ENCODE measurements at places on chromosomes 3 and 15.

DNA sequence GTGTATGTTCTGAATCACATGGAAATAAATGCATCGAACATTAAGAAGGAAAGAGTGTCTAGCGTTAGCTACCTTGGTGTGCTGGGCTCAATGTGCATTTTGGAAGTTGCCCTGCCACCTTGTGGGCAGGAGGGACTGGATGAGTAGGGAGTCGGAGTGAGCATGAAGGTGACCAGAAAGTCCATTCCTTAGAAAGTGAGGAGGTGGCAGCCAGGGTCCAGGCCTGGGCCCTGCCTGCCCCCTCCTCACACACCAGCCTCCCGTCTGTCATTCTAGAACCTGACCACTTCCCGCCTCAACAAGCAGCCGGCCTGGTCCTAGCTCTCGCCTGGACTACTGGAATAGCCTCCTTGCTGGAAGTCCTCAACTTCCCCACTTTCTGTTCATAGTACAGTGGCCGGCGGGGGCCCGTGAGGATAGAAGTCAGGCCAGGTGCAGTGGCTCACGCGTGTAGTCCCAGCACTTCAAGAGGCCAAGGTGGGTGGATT, 10.2 kb upstream of the GATA2 start:
- DNase-seq: no peak

DNA sequence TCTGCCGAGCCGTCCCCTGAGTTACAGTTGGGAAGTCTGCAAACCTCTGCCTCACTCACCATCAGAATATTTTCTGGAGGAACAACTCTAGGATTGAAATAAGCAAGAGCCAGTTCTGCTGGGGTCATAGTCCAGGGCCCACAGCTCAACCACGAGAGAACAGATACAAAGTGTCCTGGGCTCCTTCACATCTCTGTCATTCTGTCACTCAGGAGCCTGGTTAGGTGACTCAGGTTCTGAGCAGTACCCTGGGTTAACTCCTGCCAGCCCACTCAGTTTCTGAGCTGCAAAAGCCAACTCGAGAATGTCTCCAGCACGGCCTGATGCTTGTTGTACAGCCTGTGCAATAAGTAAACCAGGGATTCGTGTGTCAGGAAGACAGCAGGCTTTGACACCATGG, 155.7 kb downstream of the SLCO3A1 start:
- no peak for DNase-seq

- DNase-seq: no peak
These were observed 812 bp upstream of the SLC12A8 start for GRCh38 chr3:125213364-125213755.

DNA sequence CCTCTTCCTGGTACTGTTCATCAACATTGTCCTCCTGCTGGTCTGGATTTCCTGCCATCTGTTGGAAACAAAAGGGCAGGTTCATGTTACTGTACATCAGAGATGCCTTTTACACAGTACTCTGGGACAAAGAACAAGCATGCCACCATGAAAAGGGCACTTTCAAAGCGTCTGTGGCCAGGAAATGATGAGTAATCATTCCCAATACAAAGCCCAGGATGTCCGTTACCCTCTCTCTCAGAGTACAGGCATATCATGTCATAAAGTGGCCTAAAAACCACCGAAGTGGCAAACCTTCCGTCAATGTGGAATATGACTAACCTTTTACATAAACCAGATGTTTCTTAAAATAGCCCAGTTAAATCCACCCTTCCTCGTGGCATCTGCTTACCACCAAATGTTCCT, 71.2 kb downstream of the GOLIM4 start:
- DNase-seq: no peak

- DNase-seq: no peak
These were observed 54.3 kb downstream of the LMCD1 start for GRCh38 chr3:8555725-8556472.

DNA sequence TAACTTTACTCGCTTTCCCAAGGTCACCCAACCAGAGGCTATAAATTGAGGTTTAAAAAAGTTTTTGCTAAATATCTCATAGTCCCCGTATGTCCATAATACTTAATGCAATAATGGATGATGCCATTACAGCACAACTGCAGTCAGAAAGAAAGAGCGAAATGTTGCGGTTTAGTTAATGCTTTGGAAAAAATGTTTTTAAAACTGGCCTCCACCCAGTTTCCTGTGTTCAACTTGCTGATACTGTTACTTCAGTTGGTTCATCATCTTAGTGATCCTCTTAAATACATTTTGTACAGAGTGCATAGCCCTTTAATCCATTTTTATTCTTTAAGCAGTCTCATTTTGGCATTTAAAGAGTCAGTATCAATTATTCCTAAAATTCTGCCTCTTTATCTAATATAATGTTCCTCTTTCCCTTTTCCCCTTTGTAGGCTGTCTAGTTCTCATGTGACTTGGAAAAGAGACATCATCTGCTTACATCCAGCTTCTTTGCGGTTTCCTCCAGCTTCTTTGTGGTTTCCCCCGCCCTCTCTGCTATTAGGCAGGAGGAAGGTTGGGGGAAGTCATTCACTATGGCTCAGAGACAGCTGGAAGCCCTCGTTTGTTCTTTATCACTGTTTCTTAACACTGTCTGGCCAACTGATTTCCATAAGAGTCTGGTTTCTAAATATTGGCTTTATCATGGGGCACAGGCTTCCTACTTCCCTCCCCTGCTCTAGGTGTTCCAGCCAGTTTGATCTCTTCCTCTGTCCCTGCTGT, 154.3 kb downstream of the GOLIM4 start:
- DNase-seq: no peak

GRCh38 chr3:184372296-184372821, 5.6 kb downstream of the THPO start:
- no peak for DNase-seq

DNA sequence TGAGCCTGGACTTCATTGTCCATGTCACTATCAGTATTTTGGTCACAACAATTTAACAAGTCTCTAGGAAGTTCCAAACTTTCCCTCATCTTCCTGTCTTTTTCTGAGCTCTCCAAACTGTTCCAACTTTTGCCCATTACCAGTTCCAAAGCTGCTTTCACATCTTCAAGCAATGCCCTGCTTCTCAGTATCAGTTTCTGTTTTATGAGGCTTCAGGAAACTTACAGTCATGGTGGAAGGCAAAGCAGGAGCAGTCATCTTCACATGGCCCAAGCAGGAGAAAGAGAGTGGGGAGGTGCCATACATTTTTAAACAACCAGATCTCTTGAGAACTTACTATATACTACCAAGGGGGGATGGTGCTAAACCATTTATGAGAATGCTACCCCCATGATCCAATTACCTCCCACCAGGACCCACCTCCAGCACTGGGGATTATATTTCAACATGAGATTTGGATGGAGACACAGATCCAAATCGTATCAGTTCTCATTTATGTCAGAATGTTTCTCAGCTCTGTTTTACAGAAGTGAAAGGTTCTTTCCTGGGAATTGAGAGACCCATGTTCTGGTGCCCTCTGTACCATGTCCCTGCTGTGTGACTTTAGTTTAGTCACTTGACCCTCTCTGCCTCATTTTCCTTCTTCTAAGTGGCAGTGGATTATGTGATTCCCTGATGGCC, 169.7 kb downstream of the PLCL2 start:
- DNase-seq: no peak

DNA sequence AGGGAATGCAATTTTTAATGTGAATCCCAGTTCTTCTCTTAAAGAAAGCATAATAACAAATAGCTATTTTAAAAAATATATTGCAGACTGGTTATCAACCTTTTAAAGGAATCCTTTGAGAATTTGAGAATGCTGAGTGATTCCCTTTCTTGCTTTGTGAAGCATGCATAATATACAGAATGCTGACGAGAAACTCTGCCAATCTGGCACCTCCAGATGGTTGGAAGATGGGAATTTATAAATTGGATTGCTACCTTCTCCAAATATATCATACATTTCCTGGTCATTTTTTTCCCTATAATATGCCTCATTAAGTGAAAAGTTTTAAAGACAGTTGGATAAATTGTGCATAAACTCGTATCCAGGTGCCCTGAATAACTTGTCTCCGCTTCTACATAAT, 333.9 kb upstream of the ARPP21 start:
- no peak for DNase-seq

DNA sequence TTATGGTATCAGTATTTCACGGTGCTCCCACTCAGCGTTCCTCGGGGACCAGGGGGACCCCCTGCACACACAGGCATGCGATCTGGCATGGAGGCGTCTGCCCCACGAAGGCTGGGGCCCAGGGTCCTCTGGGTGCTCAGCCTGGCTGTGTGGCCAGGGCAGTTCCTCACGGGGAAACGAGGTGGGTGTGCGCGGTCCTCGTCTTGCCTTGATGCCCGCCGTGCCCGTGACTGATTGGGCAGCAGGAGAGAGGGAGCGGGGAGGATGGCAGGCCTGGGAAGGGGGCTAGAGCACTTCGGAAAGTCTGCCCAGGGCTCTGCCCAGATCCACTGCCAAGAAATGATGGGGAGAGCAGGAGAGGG, 10.9 kb downstream of the LINGO1 start:
- DNase-seq: no peak

DNA sequence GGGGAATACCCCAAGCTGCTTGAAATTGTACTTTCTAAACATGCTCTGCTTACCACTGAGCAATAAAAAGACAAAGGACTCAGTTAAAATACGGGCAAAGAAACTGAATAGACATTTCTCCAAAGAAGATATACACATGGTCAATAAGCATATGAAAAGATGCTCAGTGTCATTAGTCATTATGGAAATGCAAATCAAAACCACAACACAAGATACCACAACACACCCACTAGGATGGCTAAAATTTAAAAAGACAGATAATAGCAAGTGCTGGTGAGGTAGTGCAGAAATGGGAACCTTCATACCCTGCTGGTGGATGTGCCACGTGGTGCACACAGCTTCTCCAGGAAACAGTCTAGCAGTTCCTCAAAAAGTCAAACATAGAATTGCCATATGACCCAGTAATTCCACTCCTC, 21.3 kb downstream of the LRIG1 start:
- no peak for DNase-seq

GRCh38 chr3:54999811-55000210, 72.0 kb upstream of the LRTM1 start:
- DNase-seq: no peak

GRCh38 chr15:85756411-85757072, 38.2 kb downstream of the KLHL25 start:
- no peak for DNase-seq

GRCh38 chr3:136995652-136996051, 37.9 kb downstream of the IL20RB start:
- no peak for DNase-seq

DNA sequence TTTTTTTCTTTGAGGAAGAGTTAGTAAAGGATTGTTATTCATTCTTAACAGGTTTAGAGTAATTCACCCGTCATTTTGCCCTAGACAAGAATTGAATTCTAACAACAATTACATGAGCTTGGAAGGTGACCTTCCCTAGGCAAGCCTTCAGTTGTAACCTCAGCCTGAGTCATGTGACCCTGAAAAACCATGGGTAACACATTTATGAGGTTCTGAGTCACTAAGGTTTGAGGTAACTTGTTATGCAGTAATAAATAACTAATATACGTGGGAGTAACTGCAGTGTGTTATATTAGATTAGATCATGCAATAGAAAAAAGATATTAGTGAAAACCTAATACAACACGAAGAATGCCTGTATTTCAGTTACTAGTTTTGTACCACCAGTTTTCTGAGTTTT, 237.6 kb upstream of the NDN start:
- DNase-seq: no peak

- DNase-seq: no peak
These were observed 134.3 kb upstream of the LRRN1 start for GRCh38 chr3:3664935-3665334.

DNA sequence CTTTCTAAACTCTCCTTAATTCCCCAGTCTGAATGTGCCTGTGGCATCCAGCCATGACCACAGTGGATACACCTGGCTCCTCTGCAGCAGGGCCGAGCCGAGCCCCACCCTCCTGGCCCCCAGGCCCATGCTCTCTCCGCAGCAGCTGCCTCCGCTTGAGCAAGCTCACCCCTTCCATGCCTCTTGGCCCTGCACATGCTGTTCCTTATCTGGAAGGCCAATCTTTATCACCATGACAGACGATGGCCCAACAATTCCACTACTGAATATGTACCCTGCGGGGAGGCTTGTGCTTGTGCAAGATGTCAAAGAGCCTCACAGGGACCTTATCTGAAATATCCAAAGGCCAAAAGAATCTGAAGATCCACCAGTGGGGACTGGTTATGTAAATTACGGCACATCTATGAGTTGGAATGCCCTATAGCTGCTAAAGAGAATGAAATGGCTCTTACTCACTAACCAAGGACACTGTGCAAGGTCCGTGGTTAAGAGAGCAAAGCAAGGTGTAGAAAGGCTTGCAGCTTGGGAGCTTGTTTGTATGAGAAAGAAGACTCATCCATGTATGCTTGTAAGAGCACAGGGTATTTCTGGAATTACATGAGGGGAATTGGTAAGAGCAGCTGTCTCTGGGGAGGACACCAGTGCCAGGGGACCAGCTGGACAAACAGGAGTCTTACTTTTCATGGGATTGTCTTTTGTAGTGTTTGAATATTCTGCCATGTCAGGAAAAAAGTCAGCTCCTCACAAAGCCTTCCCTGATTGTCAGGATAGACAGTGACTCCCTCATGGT, 55.2 kb downstream of the WNT7A start:
- no peak for DNase-seq

DNA sequence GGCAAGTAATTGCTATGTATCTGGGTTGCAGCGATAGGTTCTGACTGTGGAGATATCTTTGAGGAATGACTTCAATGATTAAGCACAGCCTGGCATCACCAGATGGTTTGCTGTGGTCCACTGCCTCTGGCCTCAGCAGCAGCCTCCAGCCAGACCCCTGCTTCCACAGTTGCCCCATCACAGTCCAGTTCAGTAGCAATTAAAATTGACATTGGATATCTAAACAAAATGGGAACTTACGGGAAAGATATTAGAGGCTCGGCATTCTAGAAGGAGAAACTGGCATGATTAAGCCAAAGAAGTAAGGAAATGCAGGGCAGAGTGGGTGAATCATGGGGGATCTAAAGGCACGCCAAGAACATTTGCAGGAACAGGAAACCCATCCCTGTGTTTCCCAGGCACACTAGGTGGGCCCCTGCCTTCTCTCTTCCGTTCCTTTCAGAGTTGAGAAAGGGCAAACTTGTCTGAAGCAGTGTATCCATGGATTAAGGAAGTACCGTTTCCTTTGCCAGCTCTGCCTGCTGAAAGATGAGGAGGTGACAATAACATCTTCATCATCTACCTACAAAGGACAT, 36.3 kb upstream of the SH3BP5 start:
- no peak for DNase-seq

DNA sequence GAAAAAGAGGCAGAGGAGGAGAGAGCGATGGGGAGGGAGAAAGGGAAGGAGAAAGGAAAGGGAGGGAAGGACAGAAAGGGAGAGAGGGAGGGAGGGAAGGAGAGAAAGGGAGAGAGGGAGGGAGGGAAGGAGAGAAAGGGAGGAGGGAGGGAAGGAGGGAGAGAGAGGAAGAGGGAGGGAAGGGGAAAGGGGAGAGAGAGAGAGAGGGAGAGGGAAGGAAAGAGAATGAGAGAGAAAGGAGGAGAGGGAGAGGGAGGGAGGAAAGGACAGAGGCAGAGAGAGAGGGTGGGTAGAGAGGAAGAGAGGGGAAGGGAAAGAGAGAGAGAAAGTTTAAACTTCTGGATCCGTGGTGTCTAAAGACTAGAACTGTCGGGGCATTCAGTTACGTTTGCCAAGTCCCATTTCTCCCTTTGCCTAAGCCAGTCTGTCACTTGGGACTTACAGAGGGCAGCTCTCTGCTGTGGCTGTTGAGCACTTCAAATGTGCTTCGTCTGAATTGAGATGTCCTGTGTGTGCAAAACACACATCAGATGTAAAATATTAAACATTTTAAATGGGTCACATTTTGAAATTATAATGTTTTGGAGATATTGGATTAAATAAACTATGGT, 62.6 kb downstream of the PLXNA1 start:
- DNase-seq: no peak
